ENCODE measurements at places on chromosomes 4 and X. TPM values are rescaled to one million over a fixed set of nuclear protein-coding genes. Genes with fewer than 3 reads are reported as not detected.

DNA sequence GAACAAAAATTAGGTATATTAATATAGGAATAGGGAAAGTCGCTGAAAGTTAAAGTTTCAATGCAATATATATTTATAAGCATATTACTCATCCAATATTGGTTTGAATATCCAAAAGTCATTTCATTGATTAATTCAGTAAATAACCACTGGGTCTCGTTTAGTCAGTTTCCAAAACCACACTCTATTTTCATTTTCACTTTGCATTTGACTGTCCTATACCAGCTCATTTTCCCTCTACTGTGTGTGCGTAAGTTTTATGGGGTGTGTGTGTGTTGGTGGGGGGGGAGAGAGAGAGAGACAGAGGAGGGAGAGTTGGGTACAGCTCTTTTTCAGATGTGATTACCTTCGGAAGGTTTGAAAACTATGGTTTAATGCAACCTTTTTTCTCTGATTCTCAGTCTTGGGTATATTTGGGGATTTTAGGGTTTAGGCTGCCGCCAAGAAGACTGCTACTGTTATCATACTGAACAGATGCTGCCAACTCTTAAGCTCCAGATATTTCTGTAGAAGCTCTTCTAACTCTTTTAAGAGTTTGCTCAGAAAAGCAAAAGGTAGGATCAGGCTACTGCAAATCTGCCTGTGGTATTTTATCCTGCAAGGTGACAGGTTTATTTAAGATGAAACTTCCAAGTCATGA, 1427.4 kb downstream of the PCDH7 start:
- DNase-seq = no peak

SPANXA2 gene
- not detected for total RNA-seq

IL2 gene
- not detected for total RNA-seq

GRCh38 chr4:184896868-184897715, 71.3 kb upstream of the ACSL1 start:
- DNase-seq = no peak

SLC25A6 gene
- total RNA-seq = 250 TPM

ZDHHC15 gene
- 1.2 TPM for total RNA-seq

Data from suprapubic skin (tissue), 4 donors.